ENCODE measurements at places on chromosomes 5 and 9. TPM values are rescaled to one million over a fixed set of nuclear protein-coding genes. Genes with fewer than 3 reads are reported as not detected.

GRCh38 chr5:10486511-10487344 is 45.0 kb downstream of the ROPN1L start:
- no peak for DNase-seq

The KLF4 gene
- 9.4 TPM for total RNA-seq

The SHB gene
- total RNA-seq: 23.5 TPM

GRCh38 chr5:149170299-149170698 is 29.0 kb downstream of the ABLIM3 start:
- no peak for DNase-seq

- DNase-seq: no peak
These were observed 8.9 kb downstream of the NSUN2 start for GRCh38 chr5:6623941-6624340.

GRCh38 chr5:141637767-141638419 is 1.1 kb downstream of the RELL2 start:
- peak; percentile 90 for DNase-seq

DNA sequence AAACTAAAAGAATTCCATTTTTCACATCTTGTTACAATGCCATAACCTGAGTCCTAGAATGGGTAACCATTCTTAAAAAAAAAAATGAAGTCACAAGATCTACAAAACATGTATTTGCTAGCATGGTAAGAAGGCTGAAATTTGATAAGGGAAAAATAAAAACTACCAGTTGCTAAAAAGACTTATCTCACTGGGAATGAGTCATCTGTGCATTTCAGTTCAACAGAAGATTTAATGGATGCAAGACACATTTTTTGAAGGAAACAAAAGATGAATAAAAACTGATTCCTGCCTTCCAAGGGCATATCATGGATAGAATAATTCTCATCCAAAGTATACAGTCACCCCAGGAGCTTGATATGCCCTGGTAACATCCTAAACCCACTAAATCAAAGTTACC is 47.2 kb downstream of the SGTB start:
- no peak for DNase-seq

DNA sequence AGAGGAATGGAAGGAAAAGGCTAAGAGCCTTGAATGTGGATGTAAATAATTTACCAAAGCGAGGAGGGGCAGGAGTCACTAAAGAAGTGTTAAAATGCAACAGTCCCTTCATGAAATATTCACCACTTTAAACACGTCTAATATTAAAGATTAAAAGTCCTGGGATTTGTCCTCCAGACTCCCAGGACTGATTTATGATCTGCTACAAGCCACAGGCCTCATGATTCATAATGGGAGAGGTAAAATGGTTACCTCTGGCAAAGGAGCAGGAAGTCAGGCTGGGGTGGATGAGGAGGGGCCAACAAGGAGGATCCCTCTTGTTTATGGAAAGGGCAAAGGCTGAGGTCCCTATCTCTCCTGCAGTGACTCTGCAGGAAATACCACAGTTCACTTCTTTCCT is 292.4 kb downstream of the TRIM32 start:
- no peak for DNase-seq

GRCh38 chr5:146993876-146994530 is 115.4 kb upstream of the PPP2R2B start:
- no peak for DNase-seq

DNA sequence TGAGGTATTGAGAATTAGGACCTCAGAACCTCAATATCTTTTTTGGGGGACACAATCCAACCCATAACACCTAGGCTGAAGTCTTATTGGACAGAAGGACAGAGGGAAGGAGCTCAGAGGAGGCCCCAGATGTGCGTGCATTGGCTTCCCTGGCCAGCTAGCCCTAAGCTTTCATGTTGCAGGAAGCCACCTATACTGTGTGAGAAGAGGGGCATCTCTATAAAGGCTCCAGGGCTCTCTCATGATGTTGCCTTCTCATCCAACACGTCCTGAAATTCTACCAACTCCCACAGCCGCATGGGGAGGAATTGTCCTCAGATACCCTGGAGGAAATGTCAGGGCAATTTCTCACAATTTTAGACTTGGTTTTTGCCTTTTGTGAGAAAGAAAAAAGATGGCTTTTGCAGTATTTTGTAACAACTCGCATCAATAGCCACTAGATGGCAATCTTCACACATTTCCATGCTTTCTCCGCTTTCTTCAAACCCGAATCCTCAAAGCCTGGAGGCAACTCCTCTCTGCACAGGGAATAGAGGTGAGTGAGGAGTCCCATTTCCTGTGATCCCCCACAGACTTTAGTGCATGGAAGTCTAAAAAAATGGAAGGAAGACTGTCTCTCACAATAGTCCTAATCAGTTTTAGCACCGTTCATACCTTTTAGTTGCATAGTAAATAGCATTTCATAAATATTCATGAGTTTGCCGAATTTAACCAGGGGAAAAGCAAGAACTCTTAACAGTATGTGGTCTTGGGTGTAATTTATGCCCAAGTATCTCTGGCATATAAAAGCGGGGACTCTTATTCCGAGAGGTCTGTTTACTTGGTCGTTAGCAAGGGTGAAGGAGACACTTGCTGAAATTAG is 7.4 kb upstream of the PPP3R2 start:
- no peak for DNase-seq

DNA sequence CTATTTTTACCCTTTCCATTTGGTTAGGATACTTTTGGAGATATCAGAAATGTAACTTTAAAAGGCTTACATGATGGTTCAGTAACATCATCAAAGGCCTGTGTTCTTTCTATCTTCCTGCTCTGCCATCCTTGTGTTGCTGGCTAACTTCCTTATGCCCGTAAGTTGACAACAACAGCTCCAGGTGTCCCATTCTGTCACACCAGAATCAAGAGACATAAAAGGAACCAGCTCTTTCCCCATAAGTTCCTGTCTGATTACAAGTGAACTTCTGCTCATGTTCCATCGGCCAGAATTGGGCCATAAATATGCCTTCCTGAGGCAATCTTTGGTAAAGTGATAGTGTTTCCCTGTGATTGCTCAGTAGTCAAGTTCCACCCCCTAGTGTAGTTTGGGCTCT is 92.4 kb downstream of the FAM170A start:
- DNase-seq: no peak

GRCh38 chr9:125646621-125647100 is 60.3 kb downstream of the MAPKAP1 start:
- no peak for DNase-seq

The TMEM174 gene
- not detected for total RNA-seq

The BARX1 gene
- total RNA-seq: 1.1 TPM

The STOML2 gene
- 50.5 TPM for total RNA-seq

GRCh38 chr5:13574574-13574973 is 369.9 kb downstream of the DNAH5 start:
- no peak for DNase-seq

The MEGF10 gene
- 0.04 TPM for total RNA-seq

DNA sequence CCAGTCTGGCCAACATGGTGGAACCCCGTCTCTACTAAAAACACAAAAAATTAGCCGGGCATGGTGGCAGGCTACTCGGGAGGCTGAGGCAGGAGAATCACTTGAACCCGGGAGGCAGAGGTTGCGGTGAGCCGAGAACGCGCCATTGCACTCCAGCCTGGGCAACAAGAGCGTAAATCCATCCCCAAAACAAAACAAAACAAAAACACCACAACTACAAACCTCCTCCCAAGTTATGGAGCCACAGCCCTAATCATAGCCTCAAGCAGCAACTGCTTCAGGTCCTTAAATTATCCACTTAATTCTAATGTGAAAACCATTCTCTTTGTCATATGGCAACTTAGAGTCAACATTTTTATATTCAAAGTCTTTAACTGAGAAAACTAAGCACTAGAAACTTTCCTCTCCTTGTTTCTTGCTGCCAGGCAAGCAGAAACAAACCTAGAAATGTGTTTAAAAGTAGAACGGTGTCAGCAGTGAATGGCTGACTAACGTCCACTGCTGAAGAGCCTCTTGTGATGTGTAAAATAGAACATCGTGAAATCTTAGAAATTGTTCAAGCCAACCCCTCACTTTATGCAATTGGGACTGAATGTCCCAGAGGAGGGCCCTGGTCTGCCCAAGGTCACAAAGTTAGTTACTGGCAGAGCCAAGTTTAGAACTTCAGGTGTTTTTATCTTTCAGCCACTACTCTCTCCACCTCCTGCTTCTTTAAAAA is 5.7 kb downstream of the TMEM245 start:
- no peak for DNase-seq

The PDE8B gene
- total RNA-seq: 7.0 TPM

GRCh38 chr5:154521756-154522155 is 43.7 kb upstream of the HAND1 start:
- no peak for DNase-seq

GRCh38 chr5:170141636-170142035 is 35.9 kb downstream of the FOXI1 start:
- DNase-seq: no peak

DNA sequence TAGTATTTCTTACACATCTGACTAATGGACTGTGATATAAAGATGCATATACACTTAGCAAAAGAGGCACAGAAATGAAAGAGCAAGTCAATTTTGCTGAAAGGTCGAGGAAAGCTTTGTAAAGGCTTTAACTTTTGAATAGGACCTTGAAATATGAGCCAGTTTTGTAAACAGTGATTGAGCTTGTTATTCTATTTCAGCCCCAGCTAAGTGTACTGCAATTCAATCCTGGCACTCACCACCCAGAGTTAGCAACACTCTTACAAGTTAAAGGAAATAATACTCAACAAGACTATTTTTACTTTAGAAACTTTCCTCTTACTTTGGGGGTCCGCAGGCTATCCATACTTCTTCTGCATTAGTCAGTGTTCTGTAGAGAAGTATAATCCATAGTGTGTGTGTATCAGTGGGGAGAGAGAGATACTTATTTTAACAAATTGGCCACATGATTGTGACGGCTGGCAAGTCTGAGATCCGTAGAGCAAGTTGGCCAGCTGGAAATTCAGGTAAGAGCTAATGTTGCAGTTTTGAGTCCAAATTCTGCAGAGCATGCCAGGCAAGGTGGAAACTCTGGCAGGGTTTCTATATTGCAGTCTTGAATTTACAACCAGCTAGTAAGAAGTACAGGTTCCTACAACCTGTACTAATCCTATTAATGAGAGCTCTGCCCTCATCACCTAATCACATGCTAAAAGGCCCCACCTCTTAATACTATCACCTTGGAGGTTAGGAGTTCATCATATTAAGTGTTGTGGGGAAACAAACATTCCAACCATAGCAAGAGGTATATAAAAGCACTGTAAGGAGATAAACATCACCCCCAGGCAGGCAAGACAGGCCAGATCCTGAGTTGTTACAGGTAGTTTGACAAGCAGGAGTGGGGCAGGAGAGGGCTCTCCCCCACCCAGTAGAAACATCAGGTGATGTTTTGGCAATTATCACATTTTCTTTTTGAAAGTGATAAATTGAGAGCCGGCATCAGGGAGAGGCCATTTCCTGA is 33.6 kb downstream of the IL7R start:
- no peak for DNase-seq

GRCh38 chr5:80655231-80655774 is 520 bp upstream of the DHFR start:
- no peak for DNase-seq
